ENCODE measurements at places on chromosomes 16 and 17.

GRCh38 chr17:66417300-66417719 lies 114.9 kb downstream of the PRKCA start:
- no peak for DNase-seq

DNA sequence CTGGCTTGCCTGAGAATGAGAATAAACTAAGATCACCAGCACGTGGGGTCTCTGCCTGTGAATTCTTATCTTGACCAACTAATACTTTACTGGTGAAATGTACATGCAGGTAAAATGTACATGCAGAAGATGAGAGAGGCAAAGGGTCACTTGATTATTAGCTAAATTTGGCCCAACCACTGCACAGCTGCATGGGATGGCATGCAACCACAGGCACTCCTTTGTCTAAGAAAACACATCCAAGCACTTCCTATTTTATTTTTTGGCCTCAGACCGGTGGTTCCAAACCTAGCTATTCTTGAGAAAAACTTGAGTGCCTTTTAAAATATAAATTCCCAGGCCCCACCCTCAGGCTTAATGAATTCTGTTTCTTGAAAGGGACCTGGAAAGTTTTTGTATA lies 77.9 kb downstream of the SYCE1L start:
- no peak for DNase-seq

DNA sequence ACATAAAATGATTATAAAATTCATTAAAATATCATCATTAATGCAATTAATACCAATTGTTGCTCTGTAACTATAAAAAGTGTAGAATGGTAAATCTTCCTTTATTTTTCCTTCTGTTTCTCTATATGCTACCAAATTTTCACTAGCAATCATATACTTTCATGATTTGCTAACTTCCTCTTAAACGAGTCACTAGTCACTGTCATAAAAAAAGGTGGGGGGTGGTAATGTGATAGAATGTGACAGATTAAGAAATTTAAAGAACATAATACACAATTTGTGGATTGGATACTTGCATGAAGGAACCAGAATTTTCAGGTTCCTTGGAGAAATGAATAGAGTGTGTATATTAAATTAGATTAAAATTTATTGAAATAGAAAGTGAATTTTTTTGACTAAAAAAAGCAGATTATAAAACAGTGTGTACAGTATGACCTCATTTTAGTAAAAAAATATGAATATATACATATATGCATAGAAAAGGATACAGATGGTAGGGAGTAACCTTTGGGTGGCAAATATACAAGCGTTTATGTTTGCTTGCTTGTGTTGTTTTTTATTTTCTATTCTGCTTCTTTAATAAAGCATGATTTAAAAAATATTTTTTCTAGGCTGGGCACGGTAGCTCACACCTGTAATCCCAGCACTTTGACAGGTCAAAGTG lies 56.7 kb upstream of the C17orf78 start:
- no peak for DNase-seq

DNA sequence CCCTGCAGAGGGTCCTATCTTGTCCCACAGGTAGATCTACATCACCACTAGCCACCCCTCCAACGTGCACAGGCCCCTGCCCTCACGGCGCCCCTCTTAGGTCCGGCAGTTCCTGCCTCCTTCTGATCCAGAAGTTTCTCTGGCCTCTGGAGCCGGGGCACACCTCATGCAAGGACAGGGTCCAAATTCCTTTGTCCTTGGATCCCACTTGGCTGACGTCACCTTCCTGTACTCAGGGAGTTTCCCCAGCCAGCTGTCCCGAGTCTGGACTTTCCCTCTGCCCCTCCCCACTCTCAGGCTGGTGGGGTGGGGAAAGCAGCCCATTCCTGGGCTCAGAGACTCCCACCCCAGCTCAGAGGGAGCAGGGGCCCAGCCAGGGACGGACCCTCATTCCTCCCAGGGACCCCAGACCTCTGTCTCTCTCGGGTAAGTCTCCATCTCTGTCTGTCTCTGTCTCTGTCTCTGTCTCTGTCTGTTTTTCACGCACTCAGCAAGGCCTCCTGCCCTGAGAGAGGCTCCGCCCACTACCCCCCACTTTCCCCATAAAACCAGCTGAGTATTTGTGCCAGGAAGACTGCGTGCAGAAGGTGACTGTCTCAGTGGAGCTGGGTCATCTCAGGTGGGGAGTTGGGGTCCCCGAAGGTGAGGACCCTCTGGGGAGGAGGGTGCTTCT lies at the start of gene IL32:
Gene IL32 (plus strand): TSS at position 572 of the 673 bp plus-strand sequence. CDS start 172 bp downstream, outside the sequence.
- DNase-seq = no peak

DNA sequence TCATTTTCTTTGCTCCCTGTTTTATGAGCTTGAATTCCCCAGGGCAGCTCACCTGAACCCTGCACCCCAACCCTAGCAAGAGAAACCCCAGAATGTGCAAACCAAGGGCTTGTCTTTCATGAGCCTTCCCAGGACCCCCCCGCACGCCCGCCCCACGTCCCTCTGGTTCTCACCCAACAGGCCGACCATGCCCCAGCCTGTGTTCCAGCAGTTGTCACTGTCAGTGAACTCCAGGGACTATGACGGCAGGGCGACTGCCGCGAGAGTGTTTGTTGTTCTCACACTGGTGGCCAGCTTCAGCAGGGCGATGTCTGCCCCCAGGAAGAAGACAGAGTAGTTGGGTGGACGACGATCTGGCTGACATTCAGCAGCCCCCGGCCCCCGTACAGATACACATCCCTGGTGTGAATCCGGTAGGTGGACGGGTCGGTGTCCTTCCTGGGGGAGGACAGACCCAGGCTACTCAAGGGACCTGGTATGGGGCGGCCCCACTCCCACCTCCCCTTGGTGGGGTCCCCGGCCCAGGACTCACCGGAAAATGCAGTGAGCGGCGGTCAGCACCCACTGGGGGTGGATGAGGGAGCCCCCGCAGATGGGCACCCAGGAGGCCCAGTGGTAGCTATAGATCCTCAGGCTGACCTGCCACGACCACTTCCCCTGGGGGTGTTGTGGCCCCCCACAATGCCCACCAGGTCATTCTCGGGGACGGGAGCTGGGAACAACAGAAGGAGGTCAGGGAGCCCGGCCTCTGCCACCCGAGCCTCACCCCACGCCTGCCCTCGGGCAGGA lies 20.1 kb downstream of the TPSD1 start:
- DNase-seq = no peak

DNA sequence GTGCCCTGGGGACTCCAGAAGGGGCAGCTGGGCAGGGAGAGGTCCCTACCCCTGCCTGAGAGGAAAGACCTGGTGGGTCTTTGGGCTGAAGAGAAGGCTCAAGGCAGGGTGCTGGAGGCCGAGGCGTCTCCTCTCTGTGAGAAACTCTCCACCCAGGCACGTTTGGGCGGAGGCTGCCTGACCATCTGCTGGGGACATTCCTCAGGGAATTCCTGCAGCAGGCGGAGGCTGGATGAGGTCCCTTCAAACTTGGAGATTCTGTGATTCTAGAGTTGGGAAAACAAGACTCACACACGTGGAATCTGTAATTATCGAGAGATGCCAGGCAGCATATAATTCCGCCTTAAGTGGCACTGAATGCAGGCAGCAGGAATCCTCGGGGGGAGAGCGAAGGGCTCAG lies 21.1 kb upstream of the PHF12 start:
- no peak for DNase-seq

DNA sequence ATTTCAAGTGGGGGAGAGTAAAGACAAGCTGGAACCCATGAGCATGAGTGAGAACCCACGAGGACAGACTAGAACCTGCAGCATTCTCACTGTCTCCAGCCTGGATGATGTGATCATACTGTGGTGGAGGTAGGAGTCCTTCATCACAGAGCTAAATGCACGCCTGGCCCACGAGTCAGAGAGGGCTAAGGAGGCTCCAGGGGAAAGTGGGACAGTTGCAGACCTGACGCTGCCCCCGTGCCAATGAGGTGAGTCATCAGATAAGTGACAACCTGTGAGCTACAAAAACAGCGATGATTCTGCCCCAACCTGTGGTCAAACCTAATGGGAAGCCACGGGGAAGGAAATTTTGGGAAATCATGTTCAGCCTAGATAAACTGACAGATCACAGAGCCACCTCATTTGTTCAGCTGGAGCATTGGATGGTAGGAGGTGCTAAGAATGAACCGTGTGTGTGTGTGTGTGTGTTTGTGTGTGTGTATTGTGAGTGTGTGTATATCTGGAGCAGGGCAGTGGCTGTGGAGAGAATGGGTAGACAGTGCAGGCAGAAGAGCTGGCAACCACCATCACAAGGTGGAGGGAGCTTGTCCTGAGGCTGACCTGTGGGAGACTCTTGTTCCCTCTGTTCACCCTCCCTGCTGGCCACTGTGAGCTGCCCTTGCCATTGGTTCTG lies 131.8 kb downstream of the UTP18 start:
- DNase-seq = no peak

DNA sequence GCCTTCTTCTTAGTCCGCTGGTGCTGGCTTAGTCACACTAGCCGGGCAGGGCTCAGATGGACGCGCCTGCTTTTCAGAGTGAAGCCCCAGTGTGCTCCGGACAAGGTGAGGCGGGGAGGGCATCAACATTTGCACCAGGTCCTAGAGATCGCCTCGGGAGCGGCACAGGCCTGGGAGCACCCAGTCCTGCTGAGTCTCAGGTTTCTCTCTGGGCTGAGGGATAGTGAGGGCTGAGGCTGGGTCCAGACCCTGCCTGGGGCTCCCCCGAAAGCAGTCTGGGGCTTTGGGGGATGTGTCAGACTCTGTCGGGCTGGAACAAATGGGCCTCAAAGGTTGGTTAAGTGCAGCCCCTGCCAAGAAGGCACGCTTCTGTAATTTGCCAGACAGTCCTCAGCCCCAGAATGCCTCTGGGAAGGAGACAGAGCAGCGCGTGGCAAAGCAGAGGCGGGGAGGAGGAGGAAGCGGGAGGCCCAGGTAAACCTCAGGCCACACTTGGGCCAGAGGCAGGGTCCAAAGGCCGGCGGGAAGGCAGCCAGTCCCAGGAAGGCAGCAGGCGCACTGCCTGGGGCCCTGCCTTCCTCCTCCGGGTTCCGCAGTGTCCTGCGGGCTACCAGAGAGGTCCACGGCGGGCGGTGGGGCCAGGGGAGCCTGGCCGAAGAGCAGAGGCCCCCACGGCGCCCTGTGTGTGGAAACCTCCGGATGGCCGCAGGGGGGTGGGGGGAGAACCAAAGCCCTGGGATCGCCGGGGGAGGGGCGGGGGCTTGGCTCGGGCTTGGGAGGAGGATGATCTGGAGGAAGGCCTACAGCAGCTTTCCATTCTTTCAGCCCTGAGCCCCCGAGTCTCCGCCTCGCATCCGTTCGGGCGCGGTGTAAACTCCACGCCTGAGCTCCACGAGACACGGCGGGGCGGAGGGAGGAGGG lies 39.5 kb upstream of the ATP2A3 start:
- DNase-seq = no peak

- DNase-seq = no peak
Measured at GRCh38 chr16:4787627-4788482, at the start of gene SEPTIN12. Gene SEPTIN12 (minus strand): TSS chr16:4788345. CDS start chr16:4787645, 700 bp downstream.

- DNase-seq = no peak
Measured at GRCh38 chr17:83185023-83186002, 105.9 kb downstream of the METRNL start.

DNA sequence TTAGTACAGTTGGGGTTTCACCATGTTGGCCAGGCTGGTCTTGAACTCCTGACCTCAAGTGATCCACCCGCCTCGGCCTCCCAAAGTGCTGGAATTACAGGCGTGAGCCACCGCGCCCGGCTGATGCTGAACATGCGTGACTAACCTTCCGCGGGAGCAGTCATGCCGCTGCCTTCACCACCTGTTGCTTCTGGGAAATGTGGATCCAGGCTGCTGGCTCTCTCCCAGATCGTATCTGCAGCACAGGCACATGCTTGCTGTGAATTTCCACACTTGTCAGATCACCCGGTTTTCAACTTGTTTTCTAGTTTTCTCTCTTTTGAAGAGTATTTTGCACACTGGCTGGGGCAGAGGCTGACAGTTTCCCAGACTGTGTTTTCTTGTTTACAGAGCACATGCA lies 97.9 kb downstream of the ADCY9 start:
- DNase-seq = no peak

Measured in GOT3 (cell line).